ENCODE measurements at places on chromosomes 12 and 14.

DNA sequence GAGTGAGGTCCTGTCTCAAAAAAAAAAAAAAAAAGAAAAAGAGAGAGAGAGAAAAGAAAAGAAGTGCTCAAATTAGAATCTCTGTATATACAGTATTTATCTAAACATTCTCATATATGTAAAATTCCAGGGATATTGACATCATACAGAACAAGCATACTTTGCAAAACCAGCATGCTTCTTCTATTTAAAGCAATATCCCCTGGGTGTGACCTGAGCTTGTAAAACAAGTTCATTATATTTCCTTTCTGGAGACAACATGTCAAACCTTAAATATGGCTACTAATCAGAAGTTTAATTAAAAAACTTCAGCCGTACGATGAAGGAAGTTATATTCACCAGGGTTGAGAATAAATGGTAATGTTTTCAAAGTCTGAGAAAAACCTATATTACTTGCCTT is 175.8 kb upstream of the HMGA2 start:
- no peak for DNase-seq

- no peak for DNase-seq
Measured at GRCh38 chr12:92615703-92616102, 87.1 kb upstream of the PLEKHG7 start.

DNA sequence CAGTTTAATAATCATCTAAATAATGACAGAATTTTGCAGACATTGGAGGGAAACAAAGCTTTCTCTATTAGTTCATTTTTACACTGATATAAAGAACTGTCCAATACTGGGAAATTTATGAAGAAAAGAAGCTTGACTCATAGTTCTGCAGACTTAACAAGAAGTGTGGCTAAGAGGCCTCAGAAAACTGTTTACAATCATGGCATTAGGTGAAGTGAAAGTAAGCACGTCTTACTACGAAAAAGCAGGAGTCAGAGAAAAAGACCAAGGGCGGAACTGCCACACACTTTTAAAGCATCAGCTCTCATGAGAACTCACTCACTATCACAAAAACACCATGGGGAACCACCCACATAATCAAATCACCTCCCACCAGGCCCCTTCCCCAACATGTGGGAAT is 804.4 kb downstream of the FLRT2 start:
- no peak for DNase-seq

DNA sequence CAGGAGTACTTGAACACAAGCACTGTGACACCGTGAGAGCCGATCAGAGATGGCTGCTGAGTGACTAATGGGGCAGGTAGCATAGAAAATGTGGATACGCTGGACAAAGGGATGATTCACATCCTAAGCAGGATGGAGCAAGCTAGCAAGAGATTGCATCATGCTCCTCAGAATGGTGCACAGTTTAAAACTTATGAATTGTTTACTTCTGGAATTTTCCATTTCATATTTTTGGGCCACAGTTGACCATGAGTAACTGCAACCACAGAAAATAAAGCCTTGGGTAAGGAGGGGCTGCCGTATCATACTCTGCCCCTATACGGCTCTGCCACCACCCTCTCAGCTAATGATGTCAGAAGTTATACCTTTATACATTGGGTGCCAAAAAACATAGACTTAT is 23.3 kb upstream of the MARK3 start:
- peak; percentile 55 for DNase-seq

DNA sequence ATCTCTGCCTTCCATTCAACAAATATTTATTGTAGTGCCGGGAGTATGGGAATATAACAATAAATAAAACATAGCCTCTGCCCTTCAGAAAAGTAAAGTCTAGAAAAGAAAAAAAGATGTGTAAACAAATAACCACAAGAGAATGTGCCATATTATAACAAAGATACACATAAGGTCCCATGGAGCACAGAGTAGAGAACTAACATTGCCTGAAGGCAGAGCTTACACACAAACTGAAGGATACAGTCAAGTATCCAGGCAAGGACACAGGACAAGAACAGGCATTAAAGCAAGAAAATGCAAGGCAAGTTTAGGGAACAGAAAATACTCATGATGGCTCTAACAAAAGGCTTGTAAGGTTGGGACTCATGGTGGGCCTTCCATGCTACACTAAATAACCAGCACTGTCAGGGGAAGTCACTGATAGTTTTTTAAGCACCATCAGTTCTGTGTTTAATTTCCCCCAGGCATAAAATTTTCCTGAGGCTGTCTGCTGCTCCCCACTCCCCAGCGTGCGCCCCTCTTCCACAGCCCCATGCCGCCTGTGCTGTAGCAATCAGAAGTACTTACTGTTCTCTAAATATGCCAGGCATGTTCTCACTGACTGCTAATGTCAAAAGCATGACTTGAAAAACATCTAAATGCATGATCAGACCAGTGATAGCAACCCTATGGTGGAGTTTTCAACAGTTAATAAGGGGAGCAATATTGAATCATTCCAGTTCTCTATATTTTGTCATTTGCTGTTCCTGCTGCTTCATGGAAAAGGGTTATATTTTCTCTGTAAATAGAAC is 77.8 kb downstream of the ANKS1B start:
- no peak for DNase-seq

- DNase-seq = no peak
Measured at GRCh38 chr14:76250302-76250701, 98.6 kb downstream of the GPATCH2L start.

DNA sequence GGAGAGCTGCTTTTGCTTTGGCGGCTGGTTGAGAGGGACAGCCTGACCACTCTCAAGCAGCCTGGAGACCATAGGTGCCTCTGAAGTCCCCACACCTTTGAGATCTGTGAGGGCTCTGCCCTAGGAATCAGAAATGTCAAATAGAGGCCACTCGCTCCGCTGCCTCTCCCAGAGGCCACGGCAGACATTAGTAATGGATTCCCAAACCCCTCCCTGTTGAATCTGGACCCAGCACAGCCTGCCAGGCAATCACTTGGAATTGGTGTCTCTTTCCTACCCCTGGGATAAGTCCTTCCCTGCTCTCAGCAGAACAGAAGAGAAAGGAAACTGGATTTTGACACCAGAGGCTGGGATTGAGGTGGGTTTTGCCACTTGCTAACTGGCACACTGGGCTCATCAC is 25.0 kb downstream of the MMAB start:
- no peak for DNase-seq

GRCh38 chr14:69991422-69991821 is 112.2 kb downstream of the SMOC1 start:
- DNase-seq = no peak

DNA sequence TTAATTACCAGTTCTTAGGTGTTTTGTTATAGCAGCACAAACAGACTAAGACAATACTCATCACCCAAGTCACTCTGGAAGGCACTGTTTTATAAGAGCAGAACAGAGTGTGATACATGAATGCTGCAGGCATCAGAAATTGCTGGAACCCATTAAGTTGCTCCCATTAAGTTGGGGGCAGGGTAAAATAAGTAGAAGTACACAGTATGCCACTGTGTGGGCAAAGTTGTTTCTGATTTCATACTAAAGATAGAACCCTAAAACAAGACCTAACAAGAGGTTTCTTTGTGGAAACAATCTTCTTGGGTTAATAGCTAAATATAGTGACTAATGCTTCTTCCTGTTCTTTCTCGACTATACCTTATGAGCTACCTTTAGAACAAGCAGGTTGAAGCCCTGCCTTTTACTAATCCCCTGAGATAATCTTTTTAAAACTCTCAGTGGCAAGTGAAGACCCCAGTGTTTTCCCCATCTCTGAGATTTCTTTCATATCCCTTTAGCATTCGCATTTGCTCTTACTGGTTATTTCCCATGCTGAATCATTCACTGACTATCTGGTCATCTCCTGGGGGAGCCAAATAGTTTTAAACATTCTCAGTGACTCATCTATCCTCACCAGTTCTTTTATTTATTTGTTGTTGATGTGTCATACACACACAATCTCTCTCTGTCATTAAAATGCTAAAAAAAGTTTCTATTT is 52.3 kb downstream of the SOCS2 start:
- DNase-seq = no peak

DNA sequence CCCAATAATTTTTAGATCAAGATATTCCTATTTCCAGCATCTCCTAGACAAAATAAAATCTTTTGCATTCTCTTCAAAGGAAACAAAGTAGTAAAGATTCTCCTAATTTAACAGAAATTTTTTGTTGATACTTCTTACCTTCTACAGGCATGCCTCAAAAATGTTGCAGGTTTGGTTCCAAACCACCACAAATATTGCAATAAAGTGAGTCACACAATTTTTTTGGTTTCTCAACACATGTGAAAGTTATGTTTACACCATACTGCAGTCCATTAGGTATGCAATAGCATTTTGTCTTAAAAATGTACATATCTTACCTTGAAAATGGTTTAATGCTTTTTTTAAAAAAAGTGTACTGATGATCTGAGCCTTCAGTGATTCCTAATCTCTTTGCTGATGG is 65.6 kb upstream of the USP15 start:
- no peak for DNase-seq

DNA sequence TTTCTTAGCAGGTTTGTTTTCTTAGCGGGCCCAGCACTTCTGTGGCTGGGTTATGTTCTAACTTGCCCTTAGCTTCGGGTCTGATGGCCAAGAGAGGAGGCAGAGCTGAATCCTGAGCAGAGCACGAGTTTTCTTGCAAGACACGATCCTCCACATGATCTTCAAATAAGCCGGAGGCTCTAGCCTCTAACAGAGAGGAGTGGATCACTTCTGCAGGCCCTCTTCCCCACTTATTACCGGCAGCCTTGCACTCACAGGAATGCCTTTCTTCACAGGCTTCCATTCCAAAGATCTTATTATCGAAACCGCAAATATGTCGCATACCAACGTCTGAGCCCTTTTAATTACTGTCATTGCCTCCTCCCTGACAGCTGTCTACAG is 79.5 kb downstream of the SINHCAF start:
- DNase-seq = no peak

DNA sequence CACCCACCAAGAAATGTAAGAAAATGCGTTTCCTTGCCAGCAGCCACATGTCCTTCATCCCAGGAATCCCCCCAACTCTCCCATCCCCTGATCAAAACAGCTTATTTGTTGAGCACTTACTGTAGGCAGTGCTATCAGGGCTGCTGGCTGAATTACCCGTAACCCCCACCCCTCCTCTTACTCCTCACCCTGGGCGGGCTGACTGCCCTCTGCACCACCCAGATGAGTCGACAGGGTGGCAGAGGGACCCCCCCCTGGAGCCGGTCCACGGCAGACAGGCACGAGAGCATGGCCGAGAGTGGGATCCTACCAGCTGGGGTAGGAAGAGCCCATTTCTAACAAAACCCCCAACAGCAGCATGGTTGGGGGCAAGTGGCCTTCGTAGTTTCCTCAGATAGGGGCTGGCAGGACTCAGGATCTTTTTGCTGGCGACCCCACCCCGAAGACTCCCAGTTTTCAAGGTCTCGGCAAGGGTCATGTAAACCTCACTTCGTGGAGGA is 1.1 kb upstream of the RHOF start:
- no peak for DNase-seq

DNA sequence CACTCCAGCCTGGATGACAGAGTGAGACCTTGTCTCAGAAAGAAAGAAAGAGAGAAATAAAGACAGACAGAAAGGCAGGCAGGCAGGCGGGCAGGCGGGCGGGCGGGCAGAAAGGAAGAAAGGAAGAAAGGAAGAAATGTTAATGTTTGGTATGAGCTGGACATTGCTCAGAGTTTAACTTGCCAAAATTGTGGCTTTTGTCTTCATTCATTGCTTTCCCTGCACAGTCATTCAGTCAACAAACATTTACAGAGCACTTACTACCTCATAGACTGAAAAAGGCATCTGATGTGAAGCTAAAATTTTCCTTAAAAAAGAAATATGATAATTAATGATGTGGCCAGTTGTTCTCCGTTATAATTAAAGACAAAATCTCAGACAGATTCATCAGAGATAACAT is 247.1 kb downstream of the SPTSSA start:
- DNase-seq = no peak

DNA sequence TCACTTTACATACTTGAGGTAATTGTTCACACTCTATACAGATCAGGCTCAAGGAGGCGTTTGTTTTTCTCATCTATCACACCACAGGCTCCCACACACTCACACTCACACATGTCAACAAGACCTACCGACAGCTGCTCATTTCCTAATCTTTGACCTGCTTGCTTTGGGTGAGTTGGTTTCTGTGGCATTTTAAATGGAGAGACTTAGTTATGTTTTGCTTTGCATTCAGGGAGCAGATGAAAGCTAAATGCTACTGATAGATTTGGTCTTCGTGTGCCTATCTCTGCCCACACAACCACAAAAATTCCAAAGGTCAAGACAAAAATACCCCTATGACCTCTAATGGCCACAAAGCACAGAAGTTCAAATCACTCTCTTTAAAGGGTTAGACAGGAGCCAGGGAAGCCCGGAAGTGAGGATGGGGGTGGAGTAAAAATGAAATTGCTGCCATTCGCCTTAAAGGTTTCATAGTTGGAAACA is 203.5 kb upstream of the G2E3 start:
- no peak for DNase-seq

GRCh38 chr14:50944647-50945413 is 547 bp upstream of the PYGL start:
- no peak for DNase-seq

- peak; percentile 39 for DNase-seq
Measured at GRCh38 chr14:21104448-21105060, 3.7 kb downstream of the TMEM253 start.

DNA sequence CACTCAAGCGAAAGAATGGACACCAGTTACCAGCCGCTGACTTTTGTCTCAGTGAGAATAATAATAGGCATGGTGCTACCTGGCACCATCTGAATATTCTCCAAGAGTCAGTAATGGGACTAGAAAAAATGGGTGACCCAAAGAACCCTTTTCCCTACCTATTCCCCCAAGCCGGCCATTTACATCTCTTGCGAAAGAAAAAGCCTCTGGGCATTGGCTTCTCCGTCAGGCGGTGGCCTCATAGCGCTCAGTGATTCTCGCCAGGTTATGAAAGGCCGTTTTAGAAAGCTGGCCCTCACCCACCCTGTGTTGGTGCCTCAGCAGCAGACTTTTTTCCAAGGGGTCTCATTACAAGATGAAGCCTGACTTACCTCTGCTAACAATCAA is 523 bp upstream of the SLC6A15 start:
- DNase-seq = no peak

- no peak for DNase-seq
Measured at GRCh38 chr12:100733817-100734593, 60.6 kb upstream of the ANO4 start.

DNA sequence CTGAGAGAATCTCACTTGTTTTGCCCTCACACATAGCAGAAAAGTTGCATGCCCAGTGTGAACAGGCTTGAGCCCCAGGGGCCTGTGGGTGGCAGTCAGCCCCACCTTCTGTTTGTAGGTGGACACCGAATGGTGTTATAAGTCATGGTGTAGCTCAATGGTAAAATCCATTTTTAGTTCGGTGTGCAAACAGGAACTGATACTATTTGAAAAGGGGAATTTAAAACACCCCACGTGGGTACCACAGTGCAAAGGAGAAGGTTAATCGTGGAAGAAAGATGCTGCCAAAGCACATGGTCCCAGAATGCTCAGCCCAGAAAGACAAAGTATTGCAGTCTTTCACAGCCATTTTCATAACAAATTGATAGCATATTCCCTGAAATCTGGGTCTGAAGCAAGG is 71.8 kb upstream of the GZMB start:
- DNase-seq = no peak

All from T1000 (cell line).